Sigmoid colon (tissue), 7 donors: ENCODE measurements at places on chromosomes 2 and 18.

GRCh38 chr2:168692132-168692744 is 110.2 kb upstream of the NOSTRIN start:
- no peak for DNase-seq

DNA sequence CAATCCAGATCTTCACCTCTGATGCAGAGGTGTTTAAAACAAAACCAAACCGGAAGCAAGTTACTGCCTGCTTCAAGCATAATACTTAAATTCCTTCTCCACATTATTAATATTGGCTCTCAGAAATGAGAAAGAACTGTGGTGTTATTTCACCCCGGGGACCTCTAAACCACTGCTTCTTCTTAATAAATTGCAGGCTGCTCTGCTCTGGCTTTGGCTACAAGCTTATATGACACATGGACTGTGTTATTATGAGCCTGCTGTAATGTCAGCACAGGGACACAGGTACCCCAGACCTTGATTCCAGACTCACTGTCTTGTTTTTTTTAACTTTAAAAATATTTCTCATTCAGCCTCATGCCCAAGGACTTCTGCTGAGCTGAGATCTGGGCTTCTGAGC is 45.1 kb downstream of the ST6GAL2 start:
- no peak for DNase-seq

- DNase-seq = no peak
Measured at GRCh38 chr2:121287146-121287798, 2.3 kb upstream of the TFCP2L1 start.

DNA sequence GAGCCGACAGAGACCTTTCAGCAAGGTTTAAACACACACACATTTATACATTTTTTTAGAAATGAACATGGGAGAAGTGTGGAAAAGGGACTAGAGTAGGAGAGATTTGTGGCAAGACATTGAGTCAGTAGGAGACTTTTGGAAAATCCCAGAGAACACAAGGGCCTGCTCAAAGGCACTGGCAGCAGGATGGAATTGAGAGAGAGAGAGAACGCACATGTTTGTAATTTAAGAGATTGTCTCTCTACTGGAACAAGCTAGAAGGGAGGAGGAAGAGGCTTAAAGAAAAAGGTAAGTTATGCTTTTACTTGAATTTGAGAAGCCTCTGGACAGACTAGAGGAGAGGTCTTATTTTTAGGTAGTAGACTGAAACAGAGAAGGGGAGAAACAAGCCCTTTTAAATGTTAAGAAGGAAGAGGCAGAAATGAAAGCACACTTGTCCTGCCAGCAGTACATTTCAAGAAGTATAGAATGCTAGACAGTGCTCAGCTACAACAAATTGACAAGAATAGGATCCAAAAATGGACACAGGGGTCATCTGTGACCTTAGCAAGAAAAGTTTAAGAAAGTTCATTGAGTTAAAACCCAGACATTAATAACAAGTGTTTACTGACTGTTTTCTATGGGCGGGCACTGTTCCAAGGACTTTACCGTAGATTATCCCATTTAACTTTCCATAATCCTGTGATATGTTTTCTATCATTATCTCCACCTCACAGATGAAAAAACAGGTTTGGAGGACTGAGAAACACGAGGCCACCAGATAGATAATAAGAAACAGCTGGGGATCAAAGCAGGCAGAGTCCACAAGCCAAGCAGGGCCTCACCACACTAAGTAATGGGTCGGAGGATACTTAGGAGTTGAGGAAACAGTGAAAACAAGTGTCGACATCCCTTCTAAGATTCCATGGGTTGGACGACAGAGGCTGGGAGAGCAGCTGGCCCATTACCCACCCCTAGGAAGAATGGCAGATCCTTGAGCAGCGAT is 306.5 kb upstream of the NRP2 start:
- peak; percentile 65 for DNase-seq

DNA sequence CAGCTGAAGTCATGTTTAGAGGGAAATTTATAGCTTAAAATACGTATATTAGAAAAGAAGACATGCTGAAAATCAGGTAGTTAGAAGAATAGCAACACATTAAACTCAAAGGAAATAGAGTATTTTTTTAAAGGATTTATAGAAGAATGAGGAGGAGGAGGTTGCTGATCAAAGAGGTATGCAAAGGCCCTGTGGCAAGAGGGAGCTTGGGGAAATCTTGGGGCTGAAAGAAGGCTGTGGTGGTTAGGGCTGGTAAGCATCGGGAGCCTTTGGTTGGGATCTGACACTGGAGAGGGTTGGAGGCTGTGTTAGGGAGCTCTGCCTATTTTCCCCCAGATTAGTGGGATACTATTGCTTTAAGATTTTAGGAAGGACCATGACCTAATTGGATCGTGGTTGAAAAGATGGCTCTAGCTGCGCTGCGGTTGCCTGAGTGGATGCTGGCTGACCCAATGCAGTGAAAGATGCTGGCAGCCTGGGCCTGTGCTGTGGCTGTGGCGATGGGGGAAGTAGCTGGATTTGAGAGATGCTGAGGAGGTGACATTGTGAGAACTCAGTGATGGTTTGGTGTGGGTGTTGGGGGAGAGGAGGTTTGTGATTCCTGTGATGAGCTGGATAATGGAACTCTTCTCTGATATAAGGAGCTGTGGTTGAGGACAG is 11.7 kb downstream of the DGKD start:
- DNase-seq = no peak

GRCh38 chr18:35920623-35921022 is 51.9 kb upstream of the RMP24 start:
- no peak for DNase-seq

GRCh38 chr2:70450641-70451250 is 102.9 kb downstream of the TGFA start:
- DNase-seq = peak; percentile 40

- no peak for DNase-seq
Measured at GRCh38 chr2:128374711-128375413, 56.2 kb upstream of the HS6ST1 start.

- DNase-seq = no peak
Measured at GRCh38 chr2:156147594-156148330, 184.8 kb downstream of the NR4A2 start.

DNA sequence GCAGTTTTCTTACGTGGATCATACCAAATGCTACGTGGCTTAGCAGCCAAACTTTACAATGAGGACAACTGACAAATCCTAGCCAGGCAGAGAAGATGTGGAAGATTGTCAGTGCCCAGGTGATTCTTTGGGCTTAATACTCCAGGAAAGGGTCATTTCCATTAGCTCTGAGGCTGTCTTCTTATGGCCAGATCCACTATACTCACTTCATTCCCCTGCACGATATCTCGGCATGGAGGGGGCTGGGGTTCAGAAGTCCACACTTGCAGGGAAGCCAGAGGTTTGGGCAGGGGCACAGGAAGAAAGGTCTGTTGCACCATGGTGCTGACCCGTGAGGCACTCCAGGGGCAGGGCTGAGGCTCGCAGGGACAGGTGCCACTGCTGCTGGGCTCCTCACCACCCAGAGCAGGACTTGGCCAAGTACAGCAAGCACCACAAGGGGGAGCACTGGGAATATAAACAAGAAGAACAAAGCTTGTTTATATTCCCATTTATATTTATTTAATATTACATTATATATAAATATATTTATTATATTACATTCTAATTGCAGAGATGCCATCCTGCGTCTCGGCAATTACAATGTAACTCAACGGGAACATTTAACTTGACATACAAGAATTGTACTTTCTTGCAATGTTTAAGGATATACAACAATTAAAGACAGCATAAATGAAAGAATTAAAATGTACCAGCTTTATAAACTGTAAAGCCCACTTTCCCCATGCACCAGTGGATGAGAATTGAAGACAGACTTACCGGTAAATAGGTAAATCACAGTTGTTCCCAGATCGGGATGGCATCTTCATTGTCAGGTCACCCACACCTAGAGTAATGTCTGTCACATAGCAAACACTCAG is 27.2 kb downstream of the CLUL1 start:
- DNase-seq = peak; percentile 81

DNA sequence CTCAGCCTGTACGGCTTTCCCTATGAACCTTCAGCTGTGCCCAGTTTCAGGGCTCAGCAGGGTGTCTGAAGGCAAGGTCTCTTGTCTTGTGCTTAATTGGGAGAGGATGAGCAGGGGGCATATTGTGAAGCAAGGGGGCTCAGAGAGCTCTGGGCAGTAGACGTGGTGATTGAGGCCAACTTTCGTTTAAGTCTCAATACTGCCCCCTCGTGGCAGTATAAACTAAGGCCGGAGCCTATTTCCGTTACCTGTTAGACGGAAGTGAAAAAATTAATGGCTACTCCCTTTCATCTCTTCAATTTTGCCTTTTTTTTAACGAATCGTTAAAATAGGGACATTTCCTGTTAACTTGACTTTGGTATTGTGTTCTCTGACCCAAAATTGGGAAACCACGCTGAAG is 193.4 kb downstream of the TDRD15 start:
- DNase-seq = peak; percentile 64

- DNase-seq = peak; percentile 91
Measured at GRCh38 chr2:161063157-161063945, 96.9 kb upstream of the TANK start.

DNA sequence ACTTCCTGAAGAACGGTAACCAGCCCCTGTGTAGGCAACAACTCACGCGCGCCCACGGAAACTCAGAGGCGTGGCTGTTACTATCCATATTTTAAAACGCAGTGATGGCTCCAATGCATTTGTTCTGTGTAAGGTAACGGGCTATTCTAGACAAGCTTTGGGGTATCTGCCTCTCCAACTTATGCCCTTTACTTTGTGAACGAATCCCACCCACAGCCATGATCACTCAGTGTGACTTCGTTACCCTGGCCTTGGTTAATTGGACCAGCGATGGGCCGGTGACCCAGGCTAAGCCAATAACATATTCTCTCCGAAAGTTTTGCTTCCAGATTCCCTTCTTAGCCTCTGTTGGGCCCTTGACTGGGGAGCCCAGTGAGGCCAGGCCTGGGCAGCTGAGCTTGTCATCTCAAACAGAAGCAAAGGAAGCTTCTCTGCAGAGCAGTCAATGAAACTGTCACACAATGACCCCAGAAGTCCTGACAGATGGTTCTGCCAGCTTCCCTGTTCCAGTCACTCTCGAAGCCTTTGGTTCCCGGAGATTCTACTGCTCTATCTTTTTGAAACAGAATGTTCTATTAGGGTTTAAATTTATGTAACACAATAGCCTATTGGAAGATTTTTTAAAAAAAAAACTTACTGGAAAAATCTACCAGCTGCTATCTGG is 30.7 kb upstream of the ROCK2 start:
- no peak for DNase-seq

DNA sequence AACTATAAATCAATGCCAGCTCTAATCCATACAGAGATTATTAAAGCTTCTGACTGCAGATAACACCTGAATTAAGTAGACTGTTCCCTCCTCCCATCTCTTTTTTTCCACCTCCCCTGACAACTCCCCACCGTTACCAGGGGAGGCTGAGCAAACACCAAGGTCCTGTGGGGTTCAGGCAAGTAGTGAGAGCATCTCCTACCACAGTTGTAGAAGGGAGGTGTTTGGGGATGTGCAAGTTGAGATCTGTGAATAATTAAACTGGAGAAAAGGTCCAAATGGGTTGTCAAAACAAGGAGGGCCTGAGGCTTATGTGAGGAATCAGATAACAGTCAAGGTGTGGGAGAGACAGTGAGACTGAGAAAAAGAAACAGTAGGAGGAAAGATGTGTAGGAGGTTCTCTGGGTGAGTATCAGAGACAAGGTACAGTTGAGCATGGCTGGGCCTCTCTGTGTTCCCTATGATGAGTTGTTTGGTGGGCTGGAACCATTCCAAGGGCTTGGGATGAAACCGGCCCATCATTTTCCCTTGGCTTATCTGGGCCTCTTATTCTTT is 194.6 kb downstream of the CYRIA start:
- no peak for DNase-seq

DNA sequence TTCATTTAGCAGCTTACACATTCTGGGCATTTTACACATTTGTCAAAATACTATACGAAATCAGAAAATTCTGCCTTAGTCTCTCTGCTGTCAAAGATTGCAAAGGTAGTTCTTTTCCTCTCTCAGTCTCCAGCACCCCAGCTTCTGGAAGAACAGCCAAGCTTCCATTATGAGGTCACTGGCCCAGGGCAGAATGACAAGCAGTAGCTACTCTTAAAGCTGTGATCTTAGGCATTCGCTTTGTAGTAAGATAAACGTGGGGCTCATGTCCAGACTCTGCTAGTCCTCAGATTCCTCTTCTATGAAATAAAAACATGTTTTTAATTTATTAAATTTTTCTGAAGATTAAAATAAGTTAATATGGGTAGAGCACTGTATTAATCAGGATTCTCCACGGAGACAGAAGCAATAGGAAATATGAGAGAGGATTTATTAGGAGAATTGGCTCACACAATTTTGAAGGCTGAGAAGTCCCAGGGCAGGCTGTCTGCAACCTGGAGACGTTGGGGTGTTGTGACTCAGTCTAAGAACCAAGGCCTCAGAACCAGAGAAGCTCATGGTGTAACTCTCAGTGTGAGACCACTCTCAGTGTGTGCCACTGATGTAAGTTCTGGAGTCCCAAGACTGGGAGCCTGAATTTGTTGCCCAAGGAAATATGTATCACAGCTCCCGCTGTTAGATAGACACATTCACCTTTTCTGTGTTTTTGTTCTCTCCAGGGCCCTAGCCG is 201.2 kb downstream of the CMPK2 start:
- no peak for DNase-seq

- no peak for DNase-seq
Measured at GRCh38 chr2:157989227-157989626, 112.4 kb upstream of the UPP2 start.

- no peak for DNase-seq
Measured at GRCh38 chr18:76958692-76959341, 136.5 kb downstream of the ZNF236 start.

GRCh38 chr2:74204436-74204835 is 6.0 kb downstream of the MTHFD2 start:
- no peak for DNase-seq

- DNase-seq = no peak
Measured at GRCh38 chr2:28375742-28376631, 16.7 kb upstream of the FOSL2 start.

DNA sequence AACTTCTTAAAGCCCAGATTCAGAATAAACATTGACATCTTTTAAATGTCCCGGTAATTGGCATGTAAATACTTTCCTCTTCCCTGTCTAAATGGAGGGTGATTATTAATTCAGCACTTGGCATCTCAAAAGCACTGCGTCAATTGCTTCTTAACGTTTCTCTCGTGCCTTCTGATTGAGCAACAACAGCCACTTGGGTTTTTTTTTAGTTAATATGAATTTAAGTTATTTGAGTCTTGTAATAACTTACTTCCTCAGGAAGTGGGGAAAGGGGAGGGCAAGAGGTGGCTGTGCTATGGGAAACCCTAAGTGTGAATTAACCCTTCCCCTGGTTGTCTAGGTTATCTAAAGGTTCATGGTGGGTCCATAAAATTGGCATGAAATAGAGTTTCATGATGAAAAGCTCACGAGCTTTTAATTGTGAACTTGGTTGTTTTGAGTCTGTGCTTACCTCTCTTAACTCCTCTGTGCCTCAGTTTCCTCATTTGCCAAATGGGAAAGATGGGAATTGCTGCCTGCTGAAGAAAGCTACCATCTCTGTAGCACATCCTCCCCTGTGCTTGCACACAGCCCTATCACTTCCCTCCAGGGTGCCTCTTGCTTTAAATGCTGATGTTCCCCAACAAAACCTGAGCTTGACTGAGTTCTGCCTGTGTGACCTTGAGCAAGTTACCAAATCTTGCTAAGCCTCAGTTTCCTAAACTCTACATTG is 126.3 kb upstream of the BCL2L11 start:
- DNase-seq = no peak

- no peak for DNase-seq
Measured at GRCh38 chr2:19854596-19855541, 46.9 kb downstream of the TTC32 start.
